ENCODE measurements at places on chromosomes 5 and 9.

DNA sequence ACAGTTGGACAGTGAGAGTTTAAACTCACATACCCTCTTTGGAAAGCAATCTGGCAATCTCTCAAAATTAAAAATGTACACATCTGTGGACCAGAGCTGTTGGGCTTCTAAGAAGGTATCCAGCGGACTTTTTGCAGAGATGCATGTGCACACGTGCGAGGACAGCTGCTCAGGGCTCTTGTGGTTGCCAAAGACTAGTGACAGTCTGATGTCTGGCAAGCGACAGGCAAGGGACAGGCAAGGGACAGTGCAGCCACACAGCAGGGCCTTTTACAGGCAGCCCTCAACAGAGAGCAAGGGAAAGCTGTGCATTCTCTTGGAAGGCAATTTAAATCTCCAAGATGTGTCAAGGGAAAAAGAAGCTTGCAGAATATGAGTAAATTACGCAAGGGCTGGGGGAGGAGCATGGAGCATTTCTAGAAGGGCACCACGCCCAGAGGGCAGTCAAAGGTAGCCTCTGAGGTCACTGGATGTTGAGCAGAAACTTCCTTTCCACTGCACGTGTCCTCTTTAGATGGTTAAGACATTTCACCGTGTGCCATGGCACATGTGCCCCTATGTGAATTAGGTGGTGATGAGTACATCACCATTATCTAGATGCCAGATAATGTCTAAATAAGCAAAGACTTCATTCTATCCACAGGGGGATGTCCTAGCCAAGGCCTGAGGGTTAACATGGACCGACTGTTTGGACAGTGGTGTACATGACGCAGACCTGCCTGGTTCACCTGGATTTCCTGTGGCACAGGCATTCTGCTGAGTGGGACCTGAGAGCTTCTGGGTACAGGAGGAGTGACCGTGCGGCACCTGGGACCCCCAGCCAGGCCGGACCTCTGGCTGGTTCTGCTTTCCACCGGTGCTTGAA, 9.1 kb downstream of the GFPT2 start:
- DNase-seq, result no peak

- DNase-seq, result no peak
These were observed 64.6 kb downstream of the ABLIM3 start for GRCh38 chr5:149205625-149206523.

- no peak for DNase-seq
These were observed 75.2 kb downstream of the RICTOR start for GRCh38 chr5:38999037-38999436.

GRCh38 chr9:97711223-97711626, 14.1 kb upstream of the XPA start:
- no peak for DNase-seq

- no peak for DNase-seq
These were observed 24.8 kb upstream of the OBP2B start for GRCh38 chr9:133233681-133234432.

DNA sequence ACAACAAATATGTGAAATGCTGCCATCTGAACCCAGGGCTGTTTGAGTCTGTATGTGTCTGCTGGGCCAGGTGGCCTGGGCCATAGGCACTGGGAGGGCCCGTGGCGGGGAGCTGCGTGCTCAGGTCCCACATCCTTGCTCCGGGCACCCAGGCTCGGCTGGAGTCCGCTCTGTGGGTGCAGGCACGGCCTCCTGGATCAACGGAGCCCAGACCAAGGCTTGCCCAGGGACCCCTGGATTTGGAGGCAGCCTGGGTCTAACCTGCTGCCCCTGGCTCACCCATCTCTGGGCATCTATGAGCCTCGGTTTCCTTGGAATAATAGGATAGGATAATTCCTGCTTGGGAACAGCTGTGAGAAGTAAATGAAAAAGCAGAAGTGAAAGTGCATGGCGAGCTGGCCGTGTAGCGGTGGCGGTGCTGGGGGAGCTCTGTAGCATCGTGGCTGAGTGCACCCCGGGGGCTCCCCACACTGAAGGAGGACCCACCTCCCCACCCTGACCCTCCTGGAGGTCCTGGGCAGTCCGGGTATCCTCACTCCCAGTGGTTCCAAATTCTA, 1.2 kb downstream of the CDHR2 start:
- DNase-seq, result no peak

DNA sequence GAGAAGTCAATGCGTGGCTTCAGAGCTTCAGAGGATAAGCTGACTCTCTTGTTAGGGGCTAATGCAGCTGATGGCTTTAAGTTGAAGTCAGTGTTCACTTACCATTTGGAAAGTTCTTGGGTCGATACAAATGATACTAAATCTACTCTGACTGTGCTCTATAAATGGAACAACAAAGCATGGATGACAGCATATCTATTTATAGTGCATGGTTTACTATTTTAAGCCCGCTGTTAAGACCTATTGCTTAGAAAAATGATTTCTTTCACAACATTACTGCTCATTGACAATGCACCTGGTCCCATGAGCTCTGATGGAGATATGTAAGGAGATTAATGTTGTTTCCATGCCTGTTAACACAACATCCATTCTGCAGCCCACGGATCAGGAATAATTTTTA, 435.7 kb downstream of the MAT2B start:
- no peak for DNase-seq

GRCh38 chr9:128552153-128552743, at the start of gene SPTAN1:
Gene SPTAN1, plus strand, starts transcription at chr9:128552587. Its CDS starts 14,154 bp downstream, at chr9:128566741.
- DNase-seq, result peak; percentile 82

DNA sequence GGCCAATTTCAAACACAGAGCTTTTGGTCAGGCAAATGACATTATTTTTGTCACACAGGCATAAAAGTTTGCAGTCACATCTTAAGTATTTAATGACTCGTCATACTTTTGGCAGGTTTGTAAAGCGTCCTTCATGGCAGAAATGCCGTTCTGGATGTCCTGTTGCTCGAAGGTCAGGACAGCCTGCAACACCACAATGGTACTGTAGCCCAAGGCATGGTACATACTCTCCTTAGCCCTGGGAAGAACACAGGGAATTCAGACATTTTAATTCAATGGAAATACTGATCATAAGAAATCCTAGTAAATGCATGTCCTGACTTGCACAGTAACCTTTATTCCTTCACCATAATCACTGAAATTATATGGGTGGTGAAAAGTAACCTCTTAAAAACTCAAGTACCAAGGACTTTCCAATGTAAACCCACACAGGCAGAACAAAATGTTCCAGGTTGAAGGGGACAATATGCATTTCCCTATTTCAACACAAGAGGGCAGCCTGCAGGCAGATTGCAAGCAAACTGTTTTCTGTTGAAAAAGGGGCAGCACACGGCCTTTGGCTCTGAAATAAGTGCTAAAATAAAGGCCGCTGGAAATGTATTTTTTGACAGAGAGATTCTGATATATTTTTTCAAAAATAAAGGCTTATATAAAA, 95.7 kb downstream of the TTC39B start:
- peak; percentile 30 for DNase-seq

DNA sequence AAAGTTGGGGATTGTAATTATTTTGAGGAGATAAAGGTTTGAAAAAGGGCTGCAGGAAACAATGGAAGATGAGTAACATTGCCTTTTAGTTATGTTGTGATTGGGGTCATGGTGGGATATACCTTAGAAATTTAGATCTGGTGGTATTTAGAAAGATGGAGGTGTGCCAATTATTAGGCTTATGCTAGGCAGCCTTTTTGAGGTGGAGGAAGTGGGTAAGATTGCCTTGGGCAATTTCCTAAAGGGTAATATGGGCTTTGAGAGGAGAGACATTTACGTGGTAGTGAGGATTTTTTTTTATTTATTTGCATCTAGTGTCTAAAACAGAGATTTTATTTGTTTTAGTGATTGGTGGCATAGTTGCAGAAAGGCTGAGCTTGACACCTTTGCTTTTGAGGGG, 10.5 kb downstream of the HSPA4 start:
- DNase-seq, result no peak

- DNase-seq, result no peak
These were observed 66.0 kb upstream of the RNU6ATAC start for GRCh38 chr9:134230092-134230941.

- DNase-seq, result no peak
These were observed 71.4 kb downstream of the SLC12A2 start for GRCh38 chr5:128154943-128155342.

- DNase-seq, result no peak
These were observed 163.2 kb downstream of the LPAR1 start for GRCh38 chr9:110874963-110875674.

DNA sequence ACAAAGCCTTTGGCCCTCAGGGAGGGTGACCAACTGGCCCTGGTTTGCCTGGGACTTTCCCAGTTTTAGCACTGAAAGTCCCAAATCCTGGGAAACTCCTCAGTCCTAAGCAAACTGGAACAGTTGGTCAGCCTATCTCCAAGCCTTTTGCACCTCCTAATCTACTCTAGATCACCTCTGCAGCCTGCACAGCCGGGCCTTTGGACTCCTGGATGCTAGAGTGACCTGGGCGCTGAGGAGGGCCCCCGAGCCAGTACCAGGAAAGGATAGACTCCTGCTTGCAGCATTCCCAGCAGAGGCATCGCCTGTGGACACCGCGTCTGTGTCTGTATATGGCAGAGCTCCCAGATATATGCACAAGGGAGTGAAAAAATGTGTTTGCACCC, 15.1 kb downstream of the IRF1 start:
- no peak for DNase-seq

GRCh38 chr5:118518720-118519119, 469.6 kb downstream of the DTWD2 start:
- DNase-seq, result no peak

DNA sequence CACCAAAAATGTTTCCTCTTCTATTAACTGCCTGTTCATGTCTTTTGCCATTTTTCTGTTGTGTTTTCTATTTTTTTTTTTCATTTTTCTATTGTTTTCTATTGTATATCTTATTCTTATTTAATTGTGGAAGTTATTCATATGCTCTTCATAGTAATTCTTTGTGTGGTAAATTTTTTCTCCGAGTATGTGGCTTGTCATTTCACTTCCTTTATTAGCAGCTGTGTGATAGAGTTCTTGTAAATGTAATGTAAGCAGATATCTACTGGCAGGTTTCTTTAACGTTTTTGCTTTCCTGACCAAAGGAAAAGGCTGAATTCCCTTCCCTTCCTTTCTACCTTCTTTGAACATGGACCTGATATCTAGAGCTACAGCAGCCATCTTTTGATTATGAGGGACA, 5.8 kb upstream of the PLPP1 start:
- no peak for DNase-seq

DNA sequence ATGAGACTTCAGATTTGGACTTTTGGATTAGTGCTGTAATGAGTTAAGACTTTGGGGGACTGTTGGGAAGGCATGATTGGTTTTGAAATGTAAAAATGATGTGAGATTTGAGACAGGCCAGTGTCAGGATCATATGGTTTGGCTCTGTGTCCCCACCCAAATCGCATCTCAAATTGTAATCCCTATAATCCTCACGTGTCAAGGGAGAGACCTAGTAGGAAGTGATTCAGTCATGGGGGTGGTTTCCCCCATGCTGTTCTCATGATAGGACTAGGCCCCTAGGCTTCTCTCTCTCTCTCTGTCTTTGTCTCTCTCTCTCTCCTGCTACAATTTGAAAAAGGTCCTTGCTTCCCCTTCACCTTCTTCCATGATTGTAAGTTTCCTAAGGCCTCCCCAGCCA, 473.3 kb upstream of the CD180 start:
- no peak for DNase-seq

DNA sequence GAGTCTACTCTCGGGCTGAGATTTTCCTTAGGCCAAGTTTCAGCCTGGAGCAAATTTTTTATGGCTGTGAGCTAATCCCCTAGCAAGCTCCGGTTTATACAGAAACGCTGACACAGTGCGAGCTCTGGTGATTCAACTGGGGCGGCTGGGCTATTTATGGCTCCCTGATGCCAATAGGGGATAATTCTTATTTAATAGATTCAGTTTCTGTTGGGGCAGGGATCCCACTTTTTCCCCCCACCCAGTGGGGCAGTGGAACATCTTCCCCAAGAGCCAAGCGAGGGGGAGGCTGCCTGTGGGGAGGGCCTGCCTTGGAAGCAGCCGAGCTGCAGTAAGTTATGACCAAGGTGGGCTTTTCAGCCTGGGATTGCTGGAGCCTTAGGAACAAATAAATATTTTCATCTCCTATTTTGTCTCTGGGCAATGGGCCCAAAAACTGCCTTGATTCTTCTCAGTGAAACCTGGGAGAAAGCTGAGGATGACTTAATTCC, 129.1 kb downstream of the MACROH2A1 start:
- DNase-seq, result peak; percentile 86

- no peak for DNase-seq
These were observed 342.2 kb upstream of the RFX3 start for GRCh38 chr9:3868012-3868411.

GRCh38 chr9:134629586-134630392, 11.8 kb upstream of the COL5A1 start:
- DNase-seq, result no peak

GRCh38 chr5:101717721-101718120, 578.4 kb downstream of the SLCO4C1 start:
- DNase-seq, result no peak

GRCh38 chr5:5288201-5288600, 134.3 kb upstream of the ICE1 start:
- no peak for DNase-seq

DNA sequence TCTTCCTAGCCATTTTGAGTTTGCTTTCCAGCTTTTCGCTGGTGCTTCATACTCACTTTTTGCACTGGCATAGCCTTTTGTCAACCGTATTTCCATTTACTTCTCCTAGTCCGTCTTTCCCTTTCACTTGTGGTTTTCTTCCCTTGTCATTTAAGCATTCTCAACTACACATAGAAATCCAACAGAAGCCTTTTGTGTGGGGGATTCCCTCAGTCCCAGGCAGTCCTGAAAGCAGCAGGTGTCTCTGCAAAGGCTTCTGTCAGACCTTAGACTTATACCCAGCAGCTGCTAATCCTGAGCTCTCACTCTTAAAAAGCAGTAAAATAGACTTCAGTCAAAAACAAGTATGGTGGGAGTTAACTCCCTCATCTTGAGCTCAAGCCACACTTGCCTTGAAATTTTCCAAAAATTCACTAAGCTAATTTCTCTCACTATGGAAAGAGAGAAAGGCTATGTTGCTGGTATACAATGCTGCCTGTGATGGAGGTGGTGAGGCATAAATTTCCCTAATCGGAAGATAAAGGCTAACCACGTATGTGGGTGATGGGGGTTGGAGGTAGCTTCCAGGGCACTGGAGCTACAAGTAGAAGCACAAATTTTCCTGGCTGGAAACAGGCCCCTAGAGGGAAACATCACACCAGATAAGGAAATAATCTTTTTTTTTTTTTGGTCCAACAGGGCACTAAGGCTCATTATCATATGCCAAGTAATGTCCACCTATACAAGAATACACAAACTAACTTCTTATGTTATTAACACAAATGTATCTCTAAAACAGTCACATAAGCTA, 34.8 kb upstream of the IFNK start:
- DNase-seq, result no peak

- DNase-seq, result no peak
These were observed 49.2 kb downstream of the EBF1 start for GRCh38 chr5:159050316-159051143.

GRCh38 chr5:148469501-148469935, 85.8 kb downstream of the FBXO38 start:
- peak; percentile 12 for DNase-seq

- DNase-seq, result peak; percentile 74
These were observed 66.4 kb upstream of the FER start for GRCh38 chr5:108681079-108681921.

- no peak for DNase-seq
These were observed 49.5 kb downstream of the NSG2 start for GRCh38 chr5:174094857-174095606.

GRCh38 chr5:20615888-20616563, 628.0 kb upstream of the CDH18 start:
- no peak for DNase-seq

All from amniotic stem cell (primary cell).